ENCODE measurements at places on chromosomes 1 and 21.

DNA sequence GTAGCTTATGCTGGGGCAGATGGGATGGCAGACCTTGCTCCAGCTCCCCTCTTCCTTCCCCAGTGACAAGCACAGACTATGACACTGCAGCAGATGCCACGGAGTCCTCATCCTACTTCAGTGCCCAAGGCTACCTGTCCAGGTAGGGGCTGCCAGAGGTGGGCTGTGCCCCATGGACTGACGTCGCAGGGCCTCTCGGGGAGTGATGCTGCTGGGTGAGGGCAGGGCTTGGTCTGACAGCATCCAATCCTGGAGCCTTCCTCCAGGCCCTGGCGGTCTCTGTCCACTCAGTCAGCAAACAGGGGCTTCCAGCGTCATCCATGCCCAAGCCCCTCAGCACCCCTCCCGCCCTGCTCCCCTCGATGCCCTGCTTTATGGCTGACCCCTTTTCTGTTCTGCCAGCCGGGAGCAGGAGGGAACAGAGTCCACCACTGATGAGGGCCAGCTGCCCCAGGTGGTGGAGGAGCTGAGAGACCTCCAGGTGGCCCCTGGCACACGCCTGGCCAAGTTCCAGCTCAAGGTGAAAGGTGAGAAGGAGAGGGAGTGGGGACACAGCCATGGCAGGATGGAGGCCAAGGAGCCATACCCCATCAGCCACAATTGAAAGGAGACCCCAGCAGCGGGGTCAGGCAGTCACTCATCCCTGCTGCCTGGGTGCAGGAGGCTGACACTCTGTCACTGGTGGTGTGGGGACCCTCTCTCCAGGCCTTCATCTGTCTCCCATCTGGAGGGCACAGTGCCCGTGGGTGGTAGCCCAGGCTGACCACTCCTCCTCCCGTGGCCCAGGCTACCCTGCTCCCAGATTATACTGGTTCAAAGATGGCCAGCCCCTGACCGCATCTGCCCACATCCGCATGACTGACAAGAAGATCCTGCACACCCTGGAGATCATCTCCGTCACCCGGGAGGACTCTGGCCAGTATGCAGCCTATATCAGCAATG lies 73.6 kb downstream of the TRIM11 start:
- DNase-seq: no peak

GRCh38 chr1:166836733-166837132 lies 2.5 kb upstream of the POGK start:
- DNase-seq: peak; percentile 47

DNA sequence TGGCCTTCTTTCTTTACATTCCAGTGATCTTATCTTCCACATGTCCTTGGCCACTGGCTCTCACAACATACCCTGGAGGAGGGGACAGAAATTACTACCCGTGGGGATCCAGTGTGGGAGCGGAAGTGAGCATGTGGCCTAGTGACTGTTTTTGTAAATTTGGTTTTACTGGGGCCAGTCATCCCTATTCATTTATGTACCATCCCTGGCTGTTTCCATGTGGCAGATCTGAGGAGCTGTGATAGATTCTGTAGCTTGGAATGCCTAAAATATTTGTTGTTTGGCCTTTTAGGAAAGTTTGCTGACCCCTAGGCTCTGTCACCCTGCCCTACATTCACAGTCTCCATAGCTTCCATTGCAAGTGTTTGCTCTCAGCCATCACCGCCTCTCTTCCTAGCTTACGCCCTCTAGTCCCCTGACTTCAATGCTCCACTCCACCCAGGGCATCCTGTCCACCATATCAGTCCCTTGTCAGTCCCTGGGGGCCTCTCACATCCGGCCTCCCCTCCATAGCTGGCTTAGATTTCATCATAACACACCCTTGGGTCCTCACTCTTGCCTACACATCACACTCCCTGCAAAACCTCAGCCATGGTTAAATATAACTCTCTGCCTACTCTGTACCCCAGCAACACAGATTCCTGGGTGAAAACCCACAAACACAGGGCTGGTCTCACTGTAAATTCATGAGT lies 25.8 kb downstream of the DHCR24 start:
- no peak for DNase-seq

DNA sequence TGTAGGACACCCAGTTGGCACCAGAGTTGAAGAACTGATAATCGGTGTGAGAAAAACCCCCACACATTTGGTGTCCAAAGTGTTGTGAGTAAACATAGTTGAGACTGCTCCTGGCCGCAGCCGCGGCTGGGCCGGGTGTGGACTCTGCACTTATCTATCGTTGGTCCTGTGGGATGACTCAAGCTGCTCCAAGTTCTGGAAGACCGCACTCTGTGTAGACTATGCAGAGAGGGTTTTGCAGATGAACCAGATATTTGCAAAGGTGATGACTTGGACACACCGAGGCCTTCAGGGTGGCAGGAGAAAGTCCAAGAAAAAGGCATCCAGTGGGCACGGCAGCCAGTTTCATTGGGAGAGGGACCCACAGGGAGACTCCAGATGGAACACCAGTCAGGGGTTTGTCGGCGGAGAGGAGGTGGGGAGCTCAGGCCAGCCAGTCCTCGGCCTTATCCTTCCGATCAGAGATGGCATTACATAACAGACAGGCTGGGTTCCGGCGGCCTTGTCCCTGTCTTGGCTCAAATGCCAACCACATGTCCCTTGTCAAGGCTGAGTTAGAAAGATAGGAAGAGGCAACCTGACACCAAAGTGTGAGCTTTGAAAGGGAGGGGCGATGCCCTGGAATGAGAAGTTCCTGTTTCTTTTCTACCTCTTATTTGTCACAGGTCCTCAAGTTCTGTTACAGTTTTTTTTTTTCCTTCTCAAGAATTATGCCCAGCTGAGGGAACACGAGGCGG lies 21.1 kb downstream of the C2CD2 start:
- DNase-seq: peak; percentile 75

GRCh38 chr1:66374561-66375111 lies 159.3 kb upstream of the SGIP1 start:
- peak; percentile 90 for DNase-seq

- no peak for DNase-seq
These were observed 3.5 kb downstream of the HAPLN2 start for GRCh38 chr1:156622581-156623297.

GRCh38 chr1:225299624-225300023 lies 128.2 kb downstream of the LBR start:
- peak; percentile 79 for DNase-seq

GRCh38 chr21:42289926-42290325 lies 25.3 kb downstream of the TFF3 start:
- no peak for DNase-seq

DNA sequence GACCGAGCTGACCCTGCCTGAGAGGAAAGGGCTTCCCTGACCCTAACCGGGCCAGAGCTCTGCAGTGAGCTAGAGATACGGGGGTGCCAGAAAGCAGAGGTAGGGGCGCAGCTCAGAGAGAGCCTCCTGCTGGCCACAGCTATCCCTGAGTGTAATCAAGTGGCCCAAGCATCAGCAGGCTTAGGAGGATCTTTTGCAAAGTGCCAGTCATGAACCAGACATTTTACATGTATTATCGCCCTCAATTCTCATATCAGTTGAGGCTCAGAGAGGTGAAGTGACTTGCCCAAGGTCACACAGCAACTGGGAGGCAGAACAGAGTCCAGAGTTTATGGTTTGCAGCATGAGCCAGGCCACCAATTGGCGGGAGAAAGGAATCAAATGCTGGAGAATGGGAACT lies 7.0 kb upstream of the ID3 start:
- DNase-seq: no peak

- DNase-seq: no peak
These were observed 138.2 kb downstream of the EDEM3 start for GRCh38 chr1:184616504-184616903.

DNA sequence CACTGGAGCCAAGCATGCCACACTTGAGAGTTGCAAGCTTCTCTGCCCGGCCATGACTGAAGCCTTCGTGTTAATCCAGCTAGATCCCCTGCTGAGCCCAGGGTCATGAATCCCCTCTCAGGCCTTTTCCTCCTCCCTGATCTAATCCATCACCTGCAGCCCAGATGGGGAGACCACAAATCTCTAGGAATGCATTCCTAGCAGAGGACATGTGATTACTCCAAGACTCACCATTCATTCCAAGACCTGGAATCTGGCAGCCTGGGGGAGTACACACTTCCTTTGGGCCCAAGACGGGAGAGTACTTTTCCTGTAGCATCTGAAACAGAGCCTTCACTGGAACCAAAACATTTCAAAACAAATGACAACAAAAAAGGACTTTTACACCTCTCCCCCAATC lies 269.3 kb upstream of the NFIA start:
- DNase-seq: no peak

DNA sequence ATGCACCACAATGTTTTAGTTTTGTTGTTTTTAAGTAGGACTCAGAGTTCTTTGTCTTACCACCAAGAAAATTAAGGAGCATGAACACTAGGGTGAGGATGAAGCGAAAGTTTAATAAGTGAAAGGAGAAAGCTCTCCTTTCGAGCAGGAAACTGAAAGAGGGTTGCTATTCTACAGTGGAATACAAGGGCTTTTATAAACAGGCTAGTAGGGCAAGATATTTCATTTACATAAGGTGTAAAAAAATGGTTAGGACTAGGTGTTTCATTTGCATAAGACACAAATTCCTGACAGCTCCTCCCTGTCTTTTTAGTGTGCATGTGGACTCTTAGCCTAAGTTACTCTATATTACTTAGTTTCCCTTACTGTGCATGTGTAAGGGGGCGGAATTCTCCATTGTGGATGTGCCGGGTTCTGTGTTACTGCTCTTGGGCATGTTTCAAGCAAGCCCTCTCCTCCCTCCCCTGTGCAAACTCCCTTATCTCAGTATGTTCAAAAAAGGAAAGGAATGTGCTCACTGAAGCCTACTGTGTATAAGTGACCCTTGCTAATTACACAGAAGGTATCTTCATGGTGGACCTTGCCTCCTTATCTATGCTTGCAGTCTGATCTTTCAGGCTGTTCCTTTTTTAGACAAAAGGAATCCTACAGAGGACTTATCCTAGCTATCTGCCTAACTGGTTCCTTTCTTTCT lies 7.3 kb downstream of the TSHB start:
- DNase-seq: no peak

DNA sequence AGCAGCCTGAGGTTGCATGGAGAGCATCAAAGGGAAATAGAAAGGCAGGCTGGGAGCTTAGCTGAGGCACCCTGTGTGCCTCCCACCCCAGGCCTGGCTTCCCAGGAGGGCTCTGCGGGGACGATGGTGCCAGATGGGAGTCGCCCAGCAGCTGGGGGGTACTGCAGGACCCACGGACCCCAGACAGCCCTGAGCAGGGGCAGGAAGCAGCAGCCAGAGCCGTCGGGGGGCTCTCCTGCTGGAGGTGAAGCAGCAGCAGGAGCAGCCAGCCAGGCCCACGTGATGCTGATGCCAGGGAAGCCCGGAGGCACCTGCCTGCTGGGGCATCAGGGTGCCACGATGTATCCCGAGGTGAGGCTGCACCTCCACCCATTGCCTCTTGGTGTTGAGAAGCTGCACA lies 20.4 kb downstream of the RAP1GAP start:
- no peak for DNase-seq

DNA sequence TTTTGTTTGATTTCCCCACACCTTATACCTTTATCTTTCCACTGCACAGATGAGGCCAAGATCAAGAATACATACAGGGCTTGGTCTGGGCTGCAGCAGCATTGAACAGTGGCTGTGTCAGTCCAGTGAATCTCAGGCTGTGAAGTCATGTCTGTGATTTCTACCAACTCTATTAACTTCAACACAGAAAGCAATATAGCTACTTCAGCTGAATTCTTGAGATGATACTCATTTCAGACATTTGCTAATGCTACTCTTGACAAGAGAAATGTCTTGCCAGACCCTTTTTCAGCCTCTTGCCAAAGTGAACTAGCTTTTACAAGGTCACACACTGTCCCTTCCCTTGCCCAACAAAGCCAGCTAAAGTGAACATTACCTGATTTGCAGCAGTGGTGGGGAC lies 25.1 kb upstream of the HSD3B1 start:
- DNase-seq: no peak

DNA sequence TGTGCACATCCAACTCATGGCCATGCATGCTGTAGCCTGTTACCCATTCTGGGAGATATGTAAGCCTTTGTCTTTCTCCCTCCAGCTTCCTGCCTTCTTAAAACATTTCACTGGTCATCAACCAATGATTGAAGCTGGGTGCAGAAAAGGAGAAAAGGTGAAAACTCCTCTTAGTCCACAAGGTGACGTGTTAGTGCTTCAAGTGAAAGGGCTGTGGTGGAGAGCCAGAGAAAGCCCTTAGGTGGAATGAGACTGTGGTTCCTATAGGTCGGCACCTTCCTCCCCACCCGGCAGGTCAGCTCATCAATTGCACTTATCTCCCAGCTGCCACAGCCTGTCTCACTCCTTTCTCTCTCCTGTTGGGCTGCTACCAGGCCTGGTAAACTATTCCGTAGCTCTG lies 30.4 kb downstream of the ERG start:
- DNase-seq: peak; percentile 31

- DNase-seq: no peak
These were observed 85.2 kb upstream of the PPM1J start for GRCh38 chr1:112800289-112800688.

- no peak for DNase-seq
These were observed 3.1 kb upstream of the ADORA3 start for GRCh38 chr1:111506561-111506960.

- no peak for DNase-seq
These were observed 24.3 kb upstream of the CLSTN1 start for GRCh38 chr1:9848022-9848421.

DNA sequence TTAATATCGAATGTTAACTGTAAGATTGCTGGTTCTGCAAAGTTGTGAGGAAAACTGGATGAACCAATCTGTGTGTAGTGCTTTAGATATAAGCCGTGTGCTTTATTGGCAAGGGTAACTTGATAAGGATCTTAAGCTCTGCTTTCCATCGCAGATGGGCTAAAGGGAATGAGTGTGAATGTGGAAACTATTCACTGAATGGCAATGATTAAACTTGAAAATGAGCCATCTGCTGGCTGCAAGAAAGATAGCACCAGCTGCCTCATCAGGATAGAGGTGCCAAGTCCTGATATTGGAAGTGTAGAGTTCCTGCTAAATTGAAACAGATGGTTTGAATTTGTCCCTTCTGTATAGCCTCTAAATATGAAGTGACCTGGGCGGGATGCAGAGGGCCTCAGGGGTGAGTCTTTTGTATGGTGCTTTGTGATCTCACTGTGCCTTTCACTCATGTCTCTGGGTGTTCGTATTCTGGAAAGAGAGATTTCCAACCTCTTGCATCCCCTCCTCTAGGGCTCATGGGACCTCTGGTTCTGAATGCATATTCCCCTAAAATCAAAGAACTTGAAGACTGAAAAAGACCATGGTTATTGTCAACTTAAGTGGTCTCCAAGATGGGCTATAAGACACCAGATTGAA lies 9.2 kb downstream of the FCRL3 start:
- DNase-seq: peak; percentile 14

- DNase-seq: peak; percentile 94
These were observed 98.2 kb upstream of the ARTN start for GRCh38 chr1:43835082-43836021.
